Putamen (tissue), 1 donor: ENCODE measurements at places on chromosomes 6 and 20.

GRCh38 chr6:6560909-6561308 lies 27.6 kb upstream of the LY86 start:
- no peak for DNase-seq

- no peak for DNase-seq
These were observed 31.3 kb downstream of the MOCS1 start for GRCh38 chr6:39902786-39903465.

DNA sequence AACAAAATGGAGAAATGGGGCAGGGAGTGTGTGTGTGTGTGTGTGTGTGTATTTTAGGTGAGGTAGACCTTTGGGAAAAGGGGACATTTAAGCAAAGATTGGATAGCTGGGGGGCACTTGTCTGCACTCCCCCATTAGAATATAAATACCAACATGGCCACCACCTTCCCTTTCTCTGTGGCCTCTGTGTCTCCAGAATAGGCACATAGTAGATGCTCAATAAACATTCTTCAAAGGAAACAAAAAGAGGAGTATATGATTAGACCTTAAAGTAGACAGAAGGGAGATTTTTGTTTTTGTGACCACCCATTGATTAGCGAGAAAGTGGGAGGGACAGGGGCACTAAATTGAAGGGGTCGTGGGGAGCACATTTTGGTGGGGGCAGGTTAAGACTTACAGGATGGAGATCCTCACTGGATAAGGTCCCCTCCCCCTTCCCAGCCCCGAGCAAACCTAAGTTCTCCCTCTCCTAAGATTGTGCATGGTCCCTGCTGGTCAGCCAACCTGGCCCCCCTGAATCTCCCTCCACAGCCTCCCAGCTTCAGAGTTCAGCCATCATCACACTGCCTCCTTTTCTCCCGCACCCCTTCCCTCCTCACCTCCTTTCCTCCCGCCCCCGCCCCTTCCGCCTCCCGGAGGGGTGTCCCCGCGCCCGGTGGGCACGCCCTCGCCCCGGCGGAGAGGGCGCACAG lies 514 bp upstream of the TSHZ2 start:
- no peak for DNase-seq

GRCh38 chr6:149127212-149127611 lies 190.3 kb upstream of the TAB2 start:
- DNase-seq: no peak

DNA sequence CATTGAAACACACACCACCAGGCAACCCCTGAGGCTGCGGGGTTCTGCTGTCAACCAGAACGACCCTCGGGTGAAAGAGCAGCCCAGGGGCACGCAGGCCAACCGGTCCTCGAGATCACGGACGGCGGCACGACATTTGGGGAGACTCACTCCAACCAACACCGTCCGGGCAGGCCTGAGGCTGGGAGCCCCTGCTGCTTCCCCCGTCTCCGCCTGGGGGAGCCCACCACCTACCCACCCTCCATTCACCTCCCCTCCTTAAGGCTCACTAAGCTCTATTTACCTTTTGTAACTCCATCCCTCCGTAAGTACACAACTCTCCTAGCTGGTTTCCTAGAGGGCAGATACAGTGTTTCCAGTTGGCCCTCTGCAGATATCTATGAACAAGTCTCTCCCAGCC lies 971.3 kb upstream of the DEFB115 start:
- DNase-seq: no peak

DNA sequence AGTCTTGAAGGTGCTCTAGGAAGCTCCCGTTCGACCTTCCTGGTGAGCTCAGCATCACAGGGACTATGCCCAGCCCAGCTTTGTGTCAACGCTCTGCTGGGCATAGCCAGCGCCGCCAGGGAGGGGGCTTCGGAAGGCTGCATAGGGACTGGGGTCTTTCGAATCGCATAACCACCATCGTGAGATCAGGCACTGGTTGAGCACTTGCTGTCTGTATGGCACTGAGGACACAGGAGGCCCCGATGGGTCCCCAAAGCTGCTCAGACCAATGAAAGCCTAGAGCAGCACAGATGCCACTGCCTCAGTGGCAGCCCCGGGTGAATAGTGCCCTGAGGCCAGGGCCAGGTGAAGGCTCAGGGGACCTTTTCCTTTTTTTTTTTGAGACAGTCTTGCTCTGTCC lies 96.7 kb downstream of the TAF4 start:
- DNase-seq: no peak

- DNase-seq: no peak
These were observed 83.5 kb downstream of the ADGRG6 start for GRCh38 chr6:142385352-142385751.

GRCh38 chr6:24982231-24982630 lies 46.5 kb upstream of the RIPOR2 start:
- no peak for DNase-seq

GRCh38 chr20:57737349-57737748 lies 27.5 kb upstream of the PMEPA1 start:
- no peak for DNase-seq

DNA sequence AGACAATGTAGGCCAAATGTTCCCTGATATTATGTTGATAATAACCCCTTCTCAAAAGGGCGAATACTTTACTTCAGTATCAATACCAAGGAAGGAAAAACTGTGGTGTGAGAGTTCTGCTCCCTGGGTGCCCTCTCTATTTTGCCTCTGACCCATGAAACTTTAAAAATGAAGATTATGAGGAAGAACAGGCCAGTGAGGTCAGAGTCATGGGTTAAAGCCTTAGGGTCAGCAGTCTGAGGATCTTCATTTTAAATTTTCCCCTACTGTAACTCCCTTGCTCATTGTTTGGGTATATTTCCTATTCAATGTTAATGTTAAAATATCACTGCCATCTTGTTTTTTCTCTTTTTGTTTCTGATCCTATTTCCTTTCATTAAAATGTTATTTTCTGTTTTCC lies 47.9 kb downstream of the PRKN start:
- no peak for DNase-seq

- peak; percentile 63 for DNase-seq
These were observed 14.5 kb downstream of the ADISSP start for GRCh38 chr20:3753098-3753497.

- no peak for DNase-seq
These were observed 198.5 kb downstream of the TTLL2 start for GRCh38 chr6:167523426-167523825.

DNA sequence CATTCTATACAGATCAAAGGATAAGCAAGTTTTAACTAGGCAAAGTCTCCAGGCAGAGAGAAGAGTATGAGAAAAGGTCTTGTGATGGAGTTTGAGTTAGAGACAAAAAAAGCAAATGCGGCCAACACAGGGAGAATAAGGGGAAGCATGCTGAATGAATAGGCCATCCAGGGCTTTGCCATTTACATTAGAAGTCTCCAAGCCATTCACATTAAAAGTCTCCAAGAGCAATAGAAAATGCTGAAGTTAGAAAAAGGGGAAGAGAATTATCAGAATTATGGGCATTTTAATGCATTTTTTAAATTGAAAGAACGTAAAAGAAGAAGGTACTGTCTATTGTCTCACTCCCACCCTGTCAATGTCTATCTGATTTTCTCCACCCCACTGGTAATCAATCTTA lies 49.4 kb downstream of the PDSS2 start:
- DNase-seq: no peak

DNA sequence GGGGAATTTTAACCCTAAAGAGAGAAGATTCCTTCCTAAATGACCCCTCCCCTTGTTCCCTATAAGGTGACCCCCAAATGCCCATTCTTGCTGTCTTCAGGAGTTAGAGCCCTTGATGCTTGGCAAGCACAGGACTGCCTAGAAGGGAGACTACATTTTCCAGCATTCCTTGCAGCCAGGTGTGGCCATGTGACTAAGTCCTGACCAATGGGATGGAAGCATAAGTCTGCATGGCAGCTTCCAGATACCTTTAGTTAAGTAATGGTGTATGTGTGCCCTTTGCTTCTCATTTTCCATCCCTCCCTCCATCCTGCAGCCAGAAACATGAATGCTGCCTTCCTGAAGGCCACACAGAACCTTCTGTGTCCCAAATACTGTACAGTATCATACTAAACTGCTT lies 5.5 kb downstream of the BFSP1 start:
- DNase-seq: peak; percentile 33

- DNase-seq: no peak
These were observed 125.7 kb downstream of the LAMA2 start for GRCh38 chr6:129008591-129008990.

- DNase-seq: no peak
These were observed 729.0 kb downstream of the RFPL4B start for GRCh38 chr6:113076116-113076515.

GRCh38 chr6:7896465-7896987 lies 14.1 kb downstream of the TXNDC5 start:
- DNase-seq: no peak

DNA sequence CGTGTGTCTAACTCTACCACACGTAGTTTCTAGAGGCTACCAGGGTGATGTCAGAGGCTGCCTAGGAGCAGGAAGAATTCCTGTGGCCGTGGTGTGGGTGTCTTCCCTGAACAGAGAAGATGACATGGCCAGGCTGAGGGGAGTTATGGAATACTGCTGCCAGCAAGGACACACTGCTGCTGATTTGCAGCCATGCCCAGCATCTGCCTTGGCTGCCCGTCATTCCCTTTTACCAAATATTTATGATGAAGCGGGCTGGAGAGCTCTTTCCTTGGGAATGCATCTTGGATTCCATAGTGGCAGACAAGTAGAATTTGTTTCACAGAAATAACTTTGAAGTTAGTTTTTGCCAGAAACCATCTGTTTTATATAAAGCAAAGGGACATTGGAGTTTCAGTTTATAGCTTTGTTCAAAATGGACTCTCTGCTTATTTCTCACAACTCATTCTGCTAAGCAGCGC lies 80.8 kb upstream of the VSTM2L start:
- DNase-seq: no peak

GRCh38 chr6:30749554-30750378 lies 5.4 kb upstream of the IER3 start:
- no peak for DNase-seq

- DNase-seq: no peak
These were observed 97.1 kb upstream of the PLCB4 start for GRCh38 chr20:8971669-8972316.

DNA sequence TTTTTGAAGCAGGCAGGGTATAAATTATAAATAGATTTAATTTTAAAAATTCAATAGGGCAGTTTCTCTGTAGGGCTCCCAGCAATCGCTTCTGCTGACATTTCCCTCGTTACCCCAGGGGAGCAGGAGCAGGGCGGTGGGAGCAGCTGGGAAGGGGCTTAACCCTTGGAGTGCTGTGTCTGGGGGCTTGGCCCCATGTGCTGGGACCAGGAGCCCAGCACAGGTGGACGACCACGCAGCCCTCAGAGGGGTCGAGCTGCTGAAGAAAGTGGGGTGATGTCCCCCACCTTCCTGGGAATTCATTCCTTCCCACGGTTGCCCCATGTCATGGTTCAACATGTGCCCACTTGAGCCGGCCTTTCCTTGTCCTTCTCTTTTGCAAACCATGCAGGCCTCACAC lies 67.5 kb upstream of the STX16 start:
- DNase-seq: no peak

- DNase-seq: no peak
These were observed 1.8 kb downstream of the FOXF2 start for GRCh38 chr6:1390946-1391799.

GRCh38 chr20:57849121-57849520 lies 139.3 kb upstream of the PMEPA1 start:
- DNase-seq: no peak

DNA sequence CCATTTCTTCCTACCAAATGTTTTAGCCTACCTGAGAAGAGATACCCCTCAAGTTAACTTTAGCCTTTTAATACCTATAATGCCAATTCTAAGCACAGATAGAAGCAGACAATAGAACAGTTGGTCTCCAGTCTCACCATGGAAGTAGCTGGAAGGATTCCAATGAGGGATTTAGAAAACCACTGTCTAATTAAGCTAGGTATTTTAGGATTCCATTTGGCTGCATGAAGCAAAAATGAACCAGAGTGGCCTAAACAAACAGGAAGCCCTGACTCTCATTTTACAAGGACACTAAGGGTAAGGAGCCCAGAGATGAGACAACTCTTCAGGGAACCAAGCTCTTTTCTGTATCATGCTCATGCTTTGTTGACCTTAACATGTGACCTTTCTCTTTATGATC lies 199.2 kb downstream of the ALDH8A1 start:
- no peak for DNase-seq

- DNase-seq: no peak
These were observed 47.1 kb downstream of the HNF4A start for GRCh38 chr20:44402391-44403193.

GRCh38 chr20:40090236-40090635 lies 598.8 kb downstream of the MAFB start:
- no peak for DNase-seq

DNA sequence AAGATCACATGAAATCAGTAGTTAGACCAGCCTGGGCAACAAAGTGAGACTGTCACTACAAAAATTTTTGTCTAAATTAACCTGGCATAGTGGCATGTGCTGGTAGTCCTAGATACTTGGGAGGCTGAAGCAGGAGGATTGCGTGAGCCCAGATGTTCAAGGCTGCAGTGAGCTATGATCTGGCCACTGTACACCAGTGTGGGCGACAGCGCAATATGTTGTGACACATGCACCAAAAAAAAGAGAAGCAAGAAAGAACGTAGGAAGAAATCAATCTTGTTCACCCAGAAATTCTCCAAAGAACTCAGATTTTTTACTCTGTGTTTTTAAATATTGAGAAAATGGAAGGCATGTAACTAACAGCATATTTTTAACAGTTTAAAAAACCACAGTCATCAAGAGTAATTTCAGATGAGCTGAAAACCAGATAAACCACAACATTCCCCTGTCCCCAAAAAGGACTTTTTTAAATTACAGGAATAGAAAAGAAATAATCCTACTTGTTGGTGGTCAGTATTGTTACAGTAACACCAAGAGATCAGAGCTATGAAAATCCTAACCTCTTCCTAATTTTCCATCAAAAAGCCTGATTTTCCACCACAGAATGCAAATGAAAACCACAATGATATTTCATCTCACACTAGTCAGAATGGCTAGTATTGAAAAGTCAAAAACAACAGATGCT lies 240.2 kb downstream of the KHDC1L start:
- no peak for DNase-seq

DNA sequence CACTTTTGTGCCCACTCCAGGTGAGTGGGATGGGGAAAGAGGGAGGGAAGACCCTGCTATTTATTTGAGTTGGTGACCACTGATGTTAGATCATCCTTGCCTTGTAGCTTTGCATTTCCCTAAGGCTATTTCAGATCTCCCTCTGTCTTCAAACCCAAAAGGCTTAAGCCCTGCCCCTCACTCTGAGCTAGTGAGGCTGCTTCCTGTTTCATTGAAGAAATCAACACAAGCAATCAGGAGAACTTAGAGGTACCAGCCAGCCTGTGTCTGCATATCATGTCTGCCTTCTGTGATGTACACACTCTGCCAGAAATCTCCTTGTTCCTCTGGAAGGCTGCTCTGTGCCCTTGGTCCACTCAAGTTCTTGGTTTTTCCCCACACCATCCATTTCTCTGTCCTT lies 135.3 kb downstream of the ARID1B start:
- DNase-seq: no peak

DNA sequence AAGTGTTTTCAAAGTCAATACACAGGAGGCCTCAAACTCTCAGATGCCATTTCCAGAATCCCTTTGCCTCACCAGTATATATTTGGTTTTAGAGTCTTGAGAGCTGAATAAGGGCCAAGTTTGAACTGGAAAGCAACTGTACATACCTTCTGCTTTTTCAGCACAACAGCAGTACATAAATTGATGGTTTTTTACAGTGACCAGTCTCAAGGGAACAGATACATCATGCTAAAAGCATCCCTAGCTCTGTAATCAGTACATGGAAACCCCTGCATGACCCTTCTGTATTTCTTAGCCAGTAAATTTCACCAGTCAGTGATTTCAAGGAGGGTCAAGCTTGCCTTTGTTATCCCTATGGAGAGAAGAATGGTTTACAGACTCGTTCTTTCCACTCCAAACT lies 40.6 kb upstream of the ECHDC1 start:
- no peak for DNase-seq
